ENCODE measurements at places on chromosomes 5 and 9.

DNA sequence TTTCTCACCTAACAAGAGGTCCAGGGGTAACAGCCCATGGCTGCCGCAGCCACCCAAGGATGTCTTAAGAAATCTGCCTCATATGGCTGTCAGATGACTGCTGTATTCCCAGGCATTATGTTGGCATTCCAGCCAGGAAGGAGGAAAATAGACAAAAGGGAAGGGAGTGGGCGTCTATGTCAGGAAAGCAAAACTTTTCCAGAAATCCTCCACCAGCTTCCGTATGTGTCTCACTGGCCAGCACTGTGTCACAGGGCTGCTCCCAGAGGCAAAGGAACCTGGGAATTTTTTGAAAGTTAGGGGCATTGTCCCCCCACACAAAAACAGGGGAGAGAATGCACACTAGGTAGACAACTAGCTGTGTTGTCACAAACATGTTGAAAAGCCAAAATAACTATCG, 7.3 kb downstream of the BHMT2 start:
- DNase-seq, result no peak

DNA sequence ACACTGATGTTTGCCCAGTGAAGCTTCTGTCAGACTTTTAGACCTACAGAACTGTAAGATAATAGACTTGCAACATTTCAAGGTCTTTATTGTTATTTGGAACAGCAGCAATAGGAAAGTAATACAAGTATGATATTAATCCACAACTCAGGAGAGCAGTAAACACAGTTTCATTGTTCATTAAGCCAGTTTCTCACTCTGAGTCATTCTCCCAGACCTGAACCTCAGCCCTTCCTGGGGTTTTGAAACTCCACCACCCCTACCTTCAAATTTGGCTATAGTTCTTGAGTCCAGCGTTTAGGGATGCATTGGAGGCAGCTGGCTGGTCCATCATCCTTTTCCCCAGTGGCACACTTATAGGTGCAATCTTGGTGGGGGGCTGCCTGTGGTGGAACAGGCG, 203.2 kb downstream of the RAB3C start:
- DNase-seq, result no peak

GRCh38 chr9:113042884-113043657, 13.5 kb downstream of the ZFP37 start:
- DNase-seq, result no peak

GRCh38 chr5:76292620-76293322, 110.3 kb upstream of the IQGAP2 start:
- DNase-seq, result no peak

DNA sequence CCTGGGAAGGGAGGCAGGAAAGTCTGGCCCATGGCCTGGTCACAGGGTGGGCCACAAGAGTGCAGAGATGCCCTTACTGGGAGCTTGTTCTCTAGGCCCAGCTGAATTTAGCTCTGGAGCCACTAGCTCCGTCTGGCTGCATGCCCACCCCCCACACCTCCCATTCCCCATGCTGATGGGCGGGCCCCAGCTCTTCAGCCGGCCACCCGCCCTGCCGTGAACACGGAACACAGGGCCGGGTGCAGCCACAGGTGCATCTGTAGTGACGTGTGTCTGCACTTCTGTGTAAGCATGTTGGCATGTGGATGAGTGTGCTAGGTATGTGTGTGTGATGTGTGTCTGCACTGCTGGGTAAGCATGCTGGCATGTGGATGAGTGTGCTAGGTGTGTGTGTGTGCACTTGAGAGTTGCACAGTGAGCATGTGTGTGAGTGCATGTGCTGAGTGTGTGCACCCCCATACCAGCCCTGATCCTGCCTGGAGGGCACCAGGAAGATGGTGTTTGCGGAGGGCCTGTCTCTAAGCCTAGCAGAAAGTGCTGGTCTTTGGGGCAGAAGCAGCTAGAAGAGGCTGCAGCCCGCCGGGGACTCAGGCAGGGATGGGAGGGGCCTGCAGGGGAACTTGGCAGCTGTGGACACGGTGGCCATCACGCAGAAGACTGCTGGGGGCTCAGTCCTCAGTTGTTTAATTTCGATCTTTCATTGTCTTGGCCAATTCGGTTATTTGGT, 136.4 kb downstream of the CACNA1B start:
- no peak for DNase-seq

- DNase-seq, result no peak
These were observed 275.2 kb upstream of the VLDLR start for GRCh38 chr9:2346277-2346913.

GRCh38 chr5:89545076-89545475, 662.1 kb upstream of the MEF2C start:
- DNase-seq, result no peak

GRCh38 chr5:67253911-67254310, 57.3 kb upstream of the CD180 start:
- DNase-seq, result peak; percentile 14

- no peak for DNase-seq
These were observed 790 bp downstream of the PHF19 start for GRCh38 chr9:120875954-120876841.

- DNase-seq, result no peak
These were observed 292.6 kb upstream of the DAB2 start for GRCh38 chr5:39717176-39717897.

GRCh38 chr5:353612-354580, 32.4 kb downstream of the AHRR start:
- no peak for DNase-seq

GRCh38 chr9:123893831-123894460, 36.0 kb downstream of the DENND1A start:
- no peak for DNase-seq

DNA sequence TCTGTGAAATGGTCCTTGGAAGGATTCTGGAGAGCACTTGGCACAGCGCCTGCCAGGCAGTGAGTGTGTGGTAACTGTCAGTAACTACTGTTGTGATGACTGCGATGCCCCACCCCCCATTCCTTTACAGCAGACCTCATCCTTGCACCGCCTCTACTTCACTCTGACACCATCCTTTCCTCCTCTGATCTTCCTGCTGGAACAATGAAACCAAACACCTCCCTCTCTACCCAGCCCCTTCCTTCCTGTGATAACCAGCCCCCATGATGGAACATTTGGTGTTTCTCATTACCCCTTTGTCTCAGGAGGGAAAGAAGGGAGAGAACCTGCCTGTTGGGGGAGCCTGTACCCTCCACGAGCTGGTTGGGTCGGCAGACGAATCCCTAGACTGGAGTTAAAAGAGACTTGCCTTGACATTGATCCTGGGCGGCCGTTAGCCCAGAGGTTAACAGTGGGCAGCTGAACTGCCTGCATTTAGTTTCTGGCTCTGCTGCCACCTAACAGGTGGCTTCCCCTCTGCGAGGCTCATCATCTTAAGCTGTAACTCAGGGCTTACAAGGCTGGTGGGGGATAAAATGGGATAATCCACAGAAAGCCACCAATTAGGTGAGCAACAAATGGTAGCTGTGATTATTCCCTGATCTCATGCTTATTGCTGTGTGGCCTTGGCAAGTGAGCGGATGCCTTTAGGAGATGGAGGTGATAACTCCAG, 34.2 kb upstream of the GRPEL2 start:
- DNase-seq, result no peak

GRCh38 chr9:78298046-78298765, 1.3 kb downstream of the PSAT1 start:
- no peak for DNase-seq

GRCh38 chr5:138506370-138507306, 36.4 kb downstream of the ETF1 start:
- no peak for DNase-seq

GRCh38 chr5:157657516-157657915, 5.3 kb upstream of the SOX30 start:
- DNase-seq, result no peak

- no peak for DNase-seq
These were observed 149.6 kb downstream of the ASTN2 start for GRCh38 chr9:117265253-117265652.

DNA sequence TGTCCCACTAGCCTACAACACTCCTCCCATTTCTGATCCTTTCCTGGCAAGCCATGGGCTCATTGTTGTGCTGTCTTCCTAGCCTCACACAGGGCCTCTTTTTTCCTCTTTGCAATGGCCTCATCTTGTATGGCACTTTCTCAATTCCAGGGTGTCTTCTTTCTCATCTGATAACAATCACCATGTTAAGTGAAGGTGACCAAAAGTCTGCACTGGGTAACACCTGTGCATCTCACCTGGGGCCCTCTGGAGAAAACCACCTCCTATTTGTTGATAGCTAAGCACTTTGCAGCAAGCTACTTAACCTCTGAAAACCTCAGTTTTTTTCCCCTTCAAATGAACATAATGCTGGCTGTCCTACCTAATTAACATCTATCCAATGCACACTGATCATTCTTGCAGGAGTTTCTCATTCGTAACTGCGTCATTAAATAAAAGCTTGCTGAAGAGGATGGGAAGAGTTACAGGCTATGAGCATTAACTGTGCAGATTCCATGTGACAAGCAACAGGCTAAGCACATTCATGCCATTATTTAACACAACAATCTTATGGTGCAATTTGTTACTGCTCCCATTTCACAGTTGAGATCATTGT, 60.1 kb upstream of the STK32A start:
- DNase-seq, result no peak

DNA sequence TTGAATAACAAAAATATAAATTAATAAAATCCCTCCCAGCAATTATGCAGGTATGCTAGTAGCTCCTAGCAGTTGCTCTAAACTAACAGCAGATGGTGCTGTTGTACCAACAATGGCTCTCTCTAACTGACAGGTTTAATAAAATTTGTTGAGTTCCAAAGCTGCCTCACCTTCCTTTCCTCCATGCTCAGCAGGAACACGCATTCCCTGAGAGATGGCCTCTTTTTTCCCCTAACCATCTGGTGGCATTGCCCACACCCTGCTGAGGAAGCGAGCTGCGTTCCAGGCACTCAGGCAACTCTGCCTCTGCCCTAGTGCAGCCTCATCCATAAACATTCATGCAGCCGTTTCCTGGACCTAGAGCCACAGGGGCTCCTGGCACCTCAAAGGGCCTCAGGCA, 106.2 kb downstream of the KLHL3 start:
- peak; percentile 8 for DNase-seq

- DNase-seq, result no peak
These were observed 581.8 kb downstream of the ACTL7B start for GRCh38 chr9:108273988-108274387.

DNA sequence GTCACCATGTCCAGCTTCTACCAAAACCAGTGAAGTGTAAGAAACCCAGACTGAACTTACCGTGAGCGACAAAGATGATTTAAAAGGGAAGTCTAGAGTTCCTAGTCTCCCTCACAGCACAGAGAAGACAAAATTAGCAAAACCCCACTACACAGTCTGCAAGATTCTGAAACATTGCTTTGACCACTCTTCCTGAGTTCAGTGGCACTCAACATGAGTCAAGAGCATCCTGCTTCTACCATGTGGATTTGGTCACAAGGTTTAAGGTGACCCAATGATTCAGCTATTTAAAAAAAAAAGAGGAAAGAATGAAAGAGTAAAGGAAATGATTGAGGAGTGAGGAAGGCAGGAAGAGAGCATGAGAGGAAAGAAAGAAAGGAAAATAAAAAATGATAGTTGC, 19.8 kb downstream of the IL7R start:
- DNase-seq, result no peak

DNA sequence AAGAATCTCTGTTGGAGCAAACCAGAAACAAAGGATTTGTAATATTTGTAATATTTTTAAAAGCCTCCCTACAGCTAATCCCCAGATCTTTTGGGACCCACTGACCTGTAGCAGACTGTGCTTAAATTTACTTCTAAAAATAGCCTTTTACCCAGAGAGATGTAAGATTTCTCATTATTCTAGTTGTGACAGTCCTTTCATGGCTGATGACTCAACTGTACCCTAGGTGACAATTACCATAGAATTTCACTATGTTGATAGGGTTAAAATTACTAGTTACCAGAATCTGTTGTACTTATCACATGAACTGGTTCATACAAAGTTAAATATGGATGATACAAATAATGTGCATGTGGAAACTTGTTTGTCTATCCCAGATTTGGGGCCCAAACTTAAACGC, 543.9 kb upstream of the SEMA6A start:
- DNase-seq, result no peak

- no peak for DNase-seq
These were observed 9.1 kb downstream of the WWC1 start for GRCh38 chr5:168300326-168301182.

DNA sequence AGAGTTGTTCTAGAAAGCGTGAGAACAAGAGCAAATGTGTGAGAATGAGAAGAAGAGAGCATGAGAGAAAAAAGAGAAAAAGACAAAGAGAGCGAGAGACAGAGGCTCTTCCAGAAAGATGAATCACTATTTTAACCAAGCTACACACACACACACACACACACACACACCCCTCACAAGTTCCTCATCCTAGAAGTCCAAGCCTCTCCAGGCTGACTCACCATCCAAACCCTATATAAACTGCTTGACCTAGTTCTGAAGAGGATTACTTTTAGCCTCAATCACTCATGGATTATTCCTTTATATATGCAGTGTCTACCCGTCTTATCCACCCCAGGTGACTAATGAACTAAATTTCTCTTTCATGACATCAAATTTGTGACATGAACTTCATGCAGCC, 37.6 kb downstream of the C9orf57 start:
- DNase-seq, result no peak

DNA sequence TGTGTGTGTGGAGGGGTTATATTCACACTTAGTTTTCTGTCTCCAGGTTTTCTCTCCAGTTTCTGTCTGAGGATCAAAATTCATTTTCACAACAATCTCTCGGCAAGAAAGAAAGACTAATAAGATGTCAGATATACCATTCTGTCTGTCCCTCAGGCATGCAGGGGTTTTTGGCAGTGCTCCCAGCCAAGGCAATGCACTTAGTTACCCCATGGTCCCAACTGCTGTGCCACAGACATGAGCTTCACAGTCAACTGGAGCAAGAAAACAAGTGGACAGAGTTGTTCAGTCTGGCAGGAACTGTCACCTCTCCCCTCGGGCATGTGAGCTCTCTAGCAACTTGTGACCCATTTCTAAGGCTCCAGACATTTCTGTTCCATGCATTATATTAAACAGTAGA, 101.7 kb upstream of the LHFPL2 start:
- DNase-seq, result no peak

GRCh38 chr9:75064307-75065025, 23.5 kb downstream of the NMRK1 start:
- DNase-seq, result no peak

GRCh38 chr5:33696411-33696810, 195.4 kb downstream of the ADAMTS12 start:
- DNase-seq, result no peak

GRCh38 chr5:56575821-56576220, 239.5 kb upstream of the MAP3K1 start:
- no peak for DNase-seq

GRCh38 chr9:19255821-19256220, 25.3 kb downstream of the DENND4C start:
- DNase-seq, result no peak

DNA sequence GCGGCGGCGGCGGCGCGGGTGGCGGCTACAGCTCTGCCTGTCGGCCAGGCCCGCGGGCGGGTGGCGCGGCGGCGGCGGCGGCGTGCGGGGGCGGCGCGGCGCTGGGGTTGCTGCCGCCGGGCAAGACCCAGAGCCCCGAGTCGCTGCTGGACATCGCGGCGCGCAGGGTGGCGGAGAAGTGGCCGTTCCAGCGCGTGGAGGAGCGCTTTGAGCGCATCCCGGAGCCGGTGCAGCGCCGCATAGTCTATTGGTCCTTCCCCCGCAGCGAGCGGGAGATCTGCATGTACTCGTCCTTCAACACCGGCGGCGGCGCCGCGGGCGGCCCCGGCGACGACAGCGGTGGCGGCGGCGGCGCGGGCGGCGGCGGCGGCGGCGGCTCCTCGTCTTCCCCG, 296 bp downstream of the ZSWIM6 start:
- DNase-seq, result no peak
